Body of pancreas (tissue), 4 donors: ENCODE measurements at places on chromosomes 11 and 22.
A peak's percentile ranks its signal among the peaks of the same experiment; 100 is the strongest.

GRCh38 chr11:123168955-123169484, 26.0 kb downstream of the CLMP start:
- no peak for DNase-seq

GRCh38 chr11:73907191-73907590, 30.4 kb downstream of the PAAF1 start:
- no peak for DNase-seq

DNA sequence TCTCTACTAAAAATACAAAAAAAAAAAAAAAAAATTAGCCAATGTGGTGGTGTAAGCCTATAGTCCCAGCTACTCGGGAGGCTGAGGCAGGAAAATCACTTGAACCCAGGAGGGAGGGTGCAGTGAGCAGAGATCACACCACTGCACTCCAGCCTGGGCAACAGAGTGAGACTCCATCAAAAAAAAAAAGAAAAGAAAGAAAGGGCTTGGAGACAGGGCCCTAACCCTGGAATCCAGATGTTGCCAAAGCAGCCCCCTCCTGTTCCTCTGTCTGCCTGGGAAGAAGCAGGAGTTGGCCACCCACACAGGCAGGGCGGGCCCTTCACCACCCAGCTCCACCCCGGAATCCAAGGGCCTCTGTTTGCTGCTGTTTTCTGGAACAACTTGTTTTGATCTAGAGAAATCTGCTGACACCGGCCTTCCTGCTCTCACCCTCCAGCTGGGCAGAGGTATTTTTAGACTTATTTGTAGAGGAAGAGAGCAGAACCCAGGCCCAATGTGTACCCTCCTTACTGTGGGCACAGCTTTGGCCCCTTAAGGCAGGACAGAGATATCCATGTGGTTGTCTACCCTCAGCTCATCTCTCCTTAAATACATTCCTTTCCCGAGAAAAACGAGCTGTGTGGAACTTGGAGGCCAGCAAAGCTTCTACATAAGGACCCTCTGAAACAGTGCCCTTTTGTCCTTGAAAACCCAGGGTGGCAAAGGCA, 2.7 kb upstream of the NEAT1 start:
- DNase-seq: peak; percentile 97

DNA sequence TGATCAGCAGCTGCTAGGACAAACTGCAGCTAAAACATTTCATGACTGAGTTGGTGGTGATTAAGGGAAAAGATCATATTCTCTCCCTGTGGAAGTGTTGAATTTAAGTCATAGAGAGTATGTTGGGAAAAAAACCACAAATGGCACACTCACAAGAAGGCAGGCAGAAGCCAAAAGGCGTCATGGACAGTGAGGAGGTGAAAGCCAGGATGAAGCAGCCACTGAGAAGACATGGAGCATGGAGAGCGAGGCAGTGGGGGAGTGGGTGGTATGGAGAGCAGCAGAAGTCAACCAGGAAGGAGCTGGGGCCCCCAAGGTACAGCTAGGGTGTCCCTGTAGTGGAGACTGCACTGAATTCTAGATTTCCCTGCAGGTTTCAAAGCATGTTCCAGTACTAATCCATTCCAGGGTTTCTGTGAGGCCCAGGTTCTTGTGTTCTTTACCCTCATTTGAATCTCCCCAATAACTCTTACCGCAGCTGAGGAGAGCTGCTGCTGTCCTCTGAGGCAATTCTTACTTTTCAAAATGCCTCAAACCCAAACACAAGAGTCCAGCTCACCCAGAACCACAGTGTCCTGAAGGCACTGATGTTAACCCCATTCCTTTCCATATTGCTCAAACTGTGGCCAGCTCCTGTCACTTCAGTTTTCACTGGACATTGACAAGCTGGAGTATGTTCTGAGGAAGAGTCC, 191.8 kb upstream of the E2F8 start:
- DNase-seq: no peak

- DNase-seq: peak; percentile 27
Measured at GRCh38 chr11:109644152-109644551, 222.2 kb downstream of the C11orf87 start.

DNA sequence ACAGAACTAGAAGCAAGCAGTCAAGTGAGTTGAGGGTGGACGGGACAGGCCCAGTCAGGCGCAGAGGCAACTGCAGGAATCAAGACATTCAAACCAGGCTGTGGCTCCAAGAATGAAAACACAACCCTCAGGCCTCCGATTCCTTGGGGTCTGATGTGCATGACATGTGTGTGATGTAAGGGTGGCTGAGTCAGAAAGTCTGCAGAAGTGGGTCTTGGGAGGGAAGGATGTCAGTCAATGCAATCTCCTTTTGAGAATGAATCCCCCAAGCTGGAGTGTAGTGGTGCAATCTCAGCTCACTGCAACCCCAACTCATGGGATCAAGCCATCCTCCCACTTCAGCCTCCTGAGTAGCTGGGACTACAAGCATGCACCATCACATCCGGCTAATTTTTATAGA, 15.9 kb upstream of the PDE2A start:
- no peak for DNase-seq

DNA sequence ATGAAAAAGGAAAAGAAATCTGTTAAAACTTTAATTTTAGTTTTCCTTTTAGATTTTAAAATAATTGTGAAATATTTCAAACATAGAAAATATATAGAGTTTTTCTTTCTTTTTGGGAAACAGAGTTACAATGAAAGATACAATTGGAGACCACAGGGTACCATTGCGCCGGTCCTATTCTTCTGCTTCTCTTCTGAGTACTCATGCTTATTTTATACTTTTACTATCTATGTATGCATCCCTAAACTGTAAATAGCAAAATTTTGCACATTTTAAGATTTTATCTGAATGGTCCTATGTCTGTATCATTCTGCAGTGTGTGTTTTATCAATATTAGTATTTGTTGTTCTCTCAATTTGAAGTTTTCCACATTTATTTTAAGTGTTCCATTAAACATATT, 65.0 kb downstream of the EHF start:
- no peak for DNase-seq

DNA sequence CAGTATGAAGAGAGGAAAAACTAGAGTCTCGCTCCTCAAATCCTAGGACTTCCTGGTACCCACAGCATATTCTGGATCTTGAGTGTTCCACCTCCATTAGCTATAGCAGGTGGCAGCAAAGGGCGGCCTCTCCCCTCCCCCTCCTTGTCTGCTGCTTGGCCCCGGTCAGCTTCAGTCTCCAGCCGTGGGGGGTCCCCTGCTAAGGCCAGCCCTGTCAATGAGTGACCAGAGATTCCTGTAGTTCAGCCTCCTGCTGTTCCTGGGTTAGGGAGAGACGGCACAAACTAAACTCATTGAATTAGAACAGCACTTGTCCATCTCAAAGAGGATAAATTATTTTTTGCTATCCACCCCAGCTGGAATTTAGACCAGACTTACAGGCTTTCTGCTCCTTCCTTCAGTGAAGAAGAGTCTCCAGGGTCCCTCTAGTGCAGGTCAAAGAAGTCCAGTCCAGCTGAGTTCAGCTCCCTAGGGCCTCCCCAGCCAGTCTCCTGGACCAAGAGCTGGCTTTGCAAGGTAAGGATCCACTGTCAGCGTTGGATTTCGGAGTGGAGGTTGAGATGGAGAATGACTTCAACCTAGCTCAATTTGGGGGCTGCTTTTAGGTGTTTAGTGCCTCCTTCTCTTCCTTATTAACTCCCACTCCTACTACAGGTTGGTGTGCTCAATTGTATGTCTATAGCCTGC, 1.1 kb upstream of the PHLDB1 start:
- peak; percentile 65 for DNase-seq

- DNase-seq: no peak
Measured at GRCh38 chr22:46813816-46814597, 51.6 kb downstream of the TBC1D22A start.

- no peak for DNase-seq
Measured at GRCh38 chr11:45800261-45800660, 4.7 kb upstream of the SLC35C1 start.

- no peak for DNase-seq
Measured at GRCh38 chr11:83694191-83694910, 408.2 kb upstream of the CCDC90B start.

GRCh38 chr11:81987829-81988472, 745.7 kb downstream of the FAM181B start:
- DNase-seq: peak; percentile 57

- DNase-seq: no peak
Measured at GRCh38 chr22:22999523-22999922, 70.8 kb upstream of the GNAZ start.

GRCh38 chr22:26889802-26890201, 232.4 kb downstream of the MIAT start:
- DNase-seq: no peak

- no peak for DNase-seq
Measured at GRCh38 chr22:50434849-50435248, 40.0 kb downstream of the SBF1 start.

DNA sequence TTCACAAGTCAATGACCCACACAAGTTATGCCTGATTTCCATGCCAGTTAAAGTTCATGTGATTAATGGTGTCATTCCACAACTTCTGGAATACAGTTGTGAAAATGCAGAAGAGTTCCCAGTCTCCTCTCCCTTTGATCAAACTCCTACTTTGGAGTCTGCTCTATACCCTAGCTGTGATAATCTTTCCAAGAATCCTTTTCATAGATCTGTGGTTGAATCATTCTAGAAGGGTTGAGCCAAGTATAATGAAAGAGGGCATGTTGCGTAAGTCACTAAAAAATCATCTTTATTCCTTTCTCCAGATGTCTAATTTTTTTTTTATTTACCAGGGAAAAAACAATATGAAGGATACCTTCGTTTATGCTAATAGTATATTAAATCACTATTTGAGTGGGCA, 89.7 kb upstream of the CARD18 start:
- no peak for DNase-seq

- no peak for DNase-seq
Measured at GRCh38 chr11:26228778-26229177, 103.2 kb upstream of the ANO3 start.

DNA sequence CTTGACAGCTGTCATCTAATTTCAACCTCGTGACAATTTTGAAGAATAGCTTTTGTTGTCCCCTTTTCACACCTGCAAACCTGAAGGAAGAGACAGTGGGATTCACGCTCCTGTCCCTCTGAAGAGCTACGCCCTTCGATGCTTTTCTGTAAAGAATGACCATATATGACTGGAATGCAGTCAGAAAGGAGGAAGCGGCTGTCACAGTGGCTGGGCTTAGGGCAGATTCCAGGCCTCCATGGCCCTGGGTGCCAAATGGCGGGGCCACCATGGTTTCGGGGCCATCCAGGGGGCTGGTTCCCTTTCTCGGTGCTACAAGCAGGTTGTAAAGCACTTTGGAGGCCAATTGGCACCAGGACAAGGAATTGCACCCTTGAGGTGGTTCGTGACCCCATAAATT, 22.2 kb upstream of the FGF19 start:
- no peak for DNase-seq

DNA sequence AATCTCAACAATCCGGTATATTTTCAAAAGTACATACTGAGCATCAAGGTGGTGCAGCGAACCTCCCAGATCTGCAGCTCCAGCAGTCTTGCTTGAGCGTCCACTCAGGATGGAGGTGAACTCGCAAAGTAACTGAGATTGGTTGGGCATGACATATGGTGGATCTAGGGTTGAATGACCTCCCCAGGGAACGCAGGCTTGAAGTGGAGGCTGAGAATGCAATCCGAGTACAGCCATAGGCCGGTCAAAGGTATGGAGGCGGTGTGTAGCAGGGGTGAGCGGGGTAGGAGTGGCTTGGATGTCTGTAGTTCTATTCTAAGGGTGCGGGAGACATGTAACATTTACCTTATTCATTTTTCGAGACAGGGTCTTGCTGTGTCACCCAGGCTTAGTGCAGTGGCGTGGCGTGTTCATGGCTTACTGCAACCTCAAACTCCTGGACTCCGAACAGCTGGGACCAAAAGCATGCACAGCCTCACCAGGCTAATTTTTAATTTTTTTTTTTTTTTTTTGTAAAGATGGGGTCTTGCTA, 631 bp upstream of the C22orf39 start:
- DNase-seq: peak; percentile 50

DNA sequence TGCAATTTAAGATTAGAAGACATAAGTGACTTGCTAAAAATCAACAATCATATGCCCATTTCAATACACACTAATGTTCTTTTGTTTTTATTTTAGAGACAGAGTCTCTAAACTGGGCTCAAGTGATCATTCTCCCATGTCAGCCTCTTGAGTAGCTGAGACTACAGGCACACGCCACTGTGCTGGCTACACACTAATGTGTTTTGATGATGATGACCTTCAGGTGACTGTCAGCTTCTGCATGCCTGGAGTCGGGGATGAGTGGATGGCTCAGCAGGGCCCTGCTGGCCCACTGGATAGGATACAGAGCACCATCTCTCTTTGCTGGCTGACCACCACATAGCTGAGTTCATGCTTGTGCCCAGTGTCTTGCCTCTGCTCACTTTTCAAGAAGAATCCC, 27.0 kb upstream of the POU2AF1 start:
- DNase-seq: no peak

GRCh38 chr11:18754308-18754707, 28.3 kb upstream of the IGSF22 start:
- DNase-seq: no peak

- DNase-seq: no peak
Measured at GRCh38 chr11:77170107-77170506, 42.1 kb downstream of the MYO7A start.

DNA sequence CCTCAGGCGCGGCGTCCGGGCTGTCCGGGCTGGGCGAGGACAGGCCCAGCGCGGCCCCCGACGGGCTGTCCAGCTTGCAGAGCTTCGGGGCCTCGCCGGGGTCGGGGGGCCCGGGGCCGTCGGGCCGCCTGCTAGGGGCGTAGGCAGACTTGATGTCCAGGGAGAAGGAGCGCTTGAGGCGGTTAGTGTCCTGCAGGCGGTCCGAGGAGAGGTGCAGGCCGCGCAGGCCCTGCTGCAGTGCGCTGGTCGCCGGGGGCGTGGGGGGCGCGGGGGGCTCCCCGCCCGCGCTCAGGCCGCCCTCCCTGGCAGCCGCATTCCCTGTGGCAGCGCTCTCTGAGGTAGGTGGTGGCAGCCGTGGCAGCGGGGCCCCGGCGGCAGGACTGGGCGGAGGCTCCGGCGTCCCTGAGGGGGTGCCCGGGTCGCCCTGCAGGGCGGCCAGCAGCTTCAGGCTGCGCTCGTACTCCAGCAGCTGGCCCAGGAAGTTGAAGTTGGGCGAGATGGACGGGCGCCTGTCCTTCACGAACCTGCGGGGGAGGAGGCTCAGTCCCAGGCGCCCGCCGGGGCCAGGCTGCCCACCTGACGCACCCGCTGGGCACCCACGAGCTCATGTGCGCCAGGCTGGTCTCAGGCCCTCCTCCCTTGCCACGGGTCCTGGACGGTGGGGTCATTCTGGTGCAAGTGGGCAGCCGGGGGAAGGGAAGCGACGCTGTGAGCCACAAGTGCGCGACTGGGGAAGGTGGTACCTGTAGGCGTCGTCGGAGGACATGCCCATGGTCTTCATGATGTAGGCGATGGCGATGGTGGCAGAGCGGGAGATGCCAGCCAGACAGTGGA, 14.8 kb downstream of the DUSP8 start:
- no peak for DNase-seq

GRCh38 chr11:12542186-12542935, 131.9 kb upstream of the TEAD1 start:
- no peak for DNase-seq

- DNase-seq: no peak
Measured at GRCh38 chr11:38476808-38477575, 1879.0 kb upstream of the RAG2 start.
